ENCODE measurements at places on chromosomes 12 and 14.

DNA sequence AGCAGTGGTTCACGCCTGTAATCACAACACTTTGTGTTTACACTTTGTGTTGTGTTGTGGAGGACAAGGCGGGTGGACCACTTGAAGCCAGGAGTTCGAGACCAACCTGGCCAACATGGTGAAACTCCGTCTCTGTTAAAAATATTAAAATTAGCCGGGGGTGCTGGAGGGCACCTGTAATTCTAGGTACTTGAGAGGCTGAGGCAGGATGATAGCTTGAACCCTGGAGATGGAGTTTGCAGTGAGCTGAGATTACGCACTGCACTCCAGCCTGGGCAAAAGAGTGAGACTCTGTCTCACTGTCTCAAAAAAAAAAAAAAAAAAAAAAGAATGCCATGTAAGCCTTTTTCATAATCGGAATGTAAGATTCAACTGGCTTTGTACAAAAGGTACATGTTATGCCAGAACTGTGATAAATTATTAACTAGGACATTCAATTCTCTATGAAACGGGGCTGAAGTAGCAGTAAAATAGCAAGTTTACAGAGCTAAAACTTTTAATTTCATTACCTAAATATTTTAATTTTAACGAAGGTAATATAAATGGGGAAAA, 13.9 kb upstream of the PITPNM2 start:
- DNase-seq: no peak

- no peak for DNase-seq
Measured at GRCh38 chr12:132355742-132356681, 26.6 kb upstream of the GALNT9 start.

- DNase-seq: no peak
Measured at GRCh38 chr12:89597770-89598169, 71.9 kb upstream of the POC1B start.

DNA sequence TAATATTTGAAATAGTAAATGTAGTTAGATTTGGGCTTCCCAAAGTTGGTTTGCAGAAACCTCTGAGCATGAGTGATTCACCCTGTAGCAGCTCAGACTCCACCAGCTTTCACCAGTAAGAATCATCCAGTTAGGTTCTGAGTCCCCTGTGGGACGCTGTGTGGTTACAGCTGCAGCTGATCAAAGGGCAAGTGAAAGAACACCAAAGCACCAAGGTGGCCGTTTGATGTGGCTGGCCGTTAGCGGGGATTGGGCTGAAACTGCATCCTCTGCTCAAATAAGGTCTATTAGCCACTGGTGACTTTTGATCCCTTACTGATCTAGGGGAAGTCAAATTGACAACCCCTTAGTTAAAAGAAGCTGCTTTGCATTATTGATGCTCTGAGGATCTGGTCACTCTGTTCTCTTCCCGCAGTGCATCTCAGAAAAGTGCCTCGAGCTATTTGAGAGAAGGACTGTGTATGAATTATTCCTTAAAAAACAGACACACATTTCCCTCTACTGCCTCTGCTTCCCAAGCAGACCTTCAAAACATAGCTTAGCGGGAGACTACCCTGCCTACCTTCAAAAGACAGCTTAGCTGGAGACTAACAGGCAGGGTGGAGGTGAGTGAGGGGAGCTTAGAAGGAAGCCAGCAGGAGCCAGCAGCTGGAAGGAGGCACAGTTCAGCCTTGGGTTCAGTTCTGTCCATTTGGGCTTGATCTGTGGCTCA, 3.7 kb downstream of the ABHD12B start:
- DNase-seq: peak; percentile 15

GRCh38 chr12:57127726-57128518, at the start of gene LRP1:
Gene LRP1, plus strand, starts transcription at chr12:57128483. Its CDS starts 482 bp downstream, at chr12:57128965.
- DNase-seq: peak; percentile 71

DNA sequence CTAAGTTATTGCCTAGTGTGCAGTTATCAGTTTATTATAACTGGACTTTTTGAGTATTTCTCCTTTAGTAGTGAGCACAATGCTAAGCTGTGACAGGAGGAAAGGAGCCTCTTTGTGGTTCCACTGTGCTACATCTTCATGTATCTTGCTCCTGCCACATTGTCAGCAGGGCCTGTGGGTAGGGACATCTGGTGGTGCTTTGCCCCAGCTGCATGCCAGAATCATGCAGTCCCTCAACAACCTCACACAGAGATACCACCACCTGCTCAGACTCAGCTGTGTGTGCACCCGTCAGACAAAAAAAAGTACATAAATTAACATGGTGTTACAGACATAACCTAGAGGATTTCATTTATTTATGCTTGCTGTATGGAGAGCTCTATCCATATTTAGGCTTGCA, 51.1 kb downstream of the MIS18BP1 start:
- no peak for DNase-seq

DNA sequence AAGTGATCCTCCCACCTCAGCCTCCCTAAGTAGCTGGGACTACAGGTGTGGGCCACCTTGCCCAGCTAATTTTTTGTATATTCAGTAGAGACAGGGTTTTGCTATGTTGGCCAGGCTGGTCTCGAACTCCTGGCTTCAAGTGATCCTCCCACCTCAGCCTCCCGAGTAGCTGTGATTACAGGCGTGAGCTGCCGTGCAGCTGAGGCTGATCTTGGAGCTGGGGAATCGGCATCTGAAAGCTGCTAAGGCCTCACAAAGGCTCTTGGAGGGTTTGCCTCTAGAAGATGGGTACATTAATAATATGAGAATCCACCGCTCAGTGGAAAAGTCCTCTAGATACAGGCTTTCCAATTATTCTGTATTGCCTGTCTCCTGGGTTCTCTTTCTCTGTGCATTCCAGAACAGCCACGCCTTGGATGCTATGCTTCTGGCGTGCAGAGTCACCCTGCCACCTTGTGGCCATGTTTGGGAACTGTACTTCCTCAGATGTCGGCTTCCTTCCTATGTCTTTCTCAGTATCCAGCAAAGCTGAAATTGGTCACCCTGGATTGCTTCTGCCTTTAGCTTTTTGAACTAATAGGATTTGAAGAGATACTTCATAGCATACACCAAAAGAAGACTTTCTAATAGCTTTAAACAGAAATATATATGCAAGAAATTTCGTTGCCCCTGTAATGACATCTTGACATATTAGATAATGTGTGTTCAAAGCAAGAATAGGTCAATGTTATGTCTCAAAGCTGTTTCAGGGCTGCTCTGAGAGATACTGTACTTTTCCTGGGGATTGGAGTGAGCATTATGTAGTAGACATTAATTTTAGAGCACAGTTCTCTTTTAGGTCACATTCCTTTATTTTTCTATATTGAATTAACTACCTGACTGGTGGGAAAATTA, 75.4 kb downstream of the SNAPC1 start:
- DNase-seq: peak; percentile 53

GRCh38 chr14:103483600-103483999, 39.0 kb downstream of the CKB start:
- no peak for DNase-seq

GRCh38 chr12:39332661-39333175, 110.2 kb downstream of the KIF21A start:
- no peak for DNase-seq

DNA sequence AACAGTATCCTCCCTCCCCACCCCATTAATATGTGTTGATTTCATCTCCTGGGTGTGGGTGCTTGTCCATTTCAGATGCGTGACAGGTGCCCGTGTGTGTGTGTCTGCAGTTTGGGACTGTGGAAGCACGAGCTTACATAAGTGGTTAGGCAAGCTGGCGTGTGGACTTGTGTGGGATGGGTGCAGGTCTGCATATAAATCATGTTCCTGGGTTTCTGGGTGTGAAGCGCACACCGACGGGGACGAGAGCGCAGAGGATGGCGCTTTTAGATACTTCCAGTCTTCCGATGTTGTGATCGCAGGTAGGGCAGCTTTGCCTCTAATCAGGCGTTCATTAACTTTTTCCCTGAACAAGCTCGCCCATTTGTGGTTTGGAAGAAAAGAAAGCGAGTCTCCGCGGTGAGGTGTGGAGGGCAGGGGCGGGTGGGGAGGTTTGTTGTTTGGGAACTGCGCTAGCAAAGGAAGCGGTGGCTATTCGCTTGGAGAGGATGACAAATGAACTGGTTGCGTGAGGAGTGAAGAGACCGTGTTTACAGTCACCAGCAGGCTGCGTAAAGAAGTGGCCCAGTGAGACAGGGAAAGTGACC, 865 bp downstream of the RGS6 start:
- DNase-seq: no peak

DNA sequence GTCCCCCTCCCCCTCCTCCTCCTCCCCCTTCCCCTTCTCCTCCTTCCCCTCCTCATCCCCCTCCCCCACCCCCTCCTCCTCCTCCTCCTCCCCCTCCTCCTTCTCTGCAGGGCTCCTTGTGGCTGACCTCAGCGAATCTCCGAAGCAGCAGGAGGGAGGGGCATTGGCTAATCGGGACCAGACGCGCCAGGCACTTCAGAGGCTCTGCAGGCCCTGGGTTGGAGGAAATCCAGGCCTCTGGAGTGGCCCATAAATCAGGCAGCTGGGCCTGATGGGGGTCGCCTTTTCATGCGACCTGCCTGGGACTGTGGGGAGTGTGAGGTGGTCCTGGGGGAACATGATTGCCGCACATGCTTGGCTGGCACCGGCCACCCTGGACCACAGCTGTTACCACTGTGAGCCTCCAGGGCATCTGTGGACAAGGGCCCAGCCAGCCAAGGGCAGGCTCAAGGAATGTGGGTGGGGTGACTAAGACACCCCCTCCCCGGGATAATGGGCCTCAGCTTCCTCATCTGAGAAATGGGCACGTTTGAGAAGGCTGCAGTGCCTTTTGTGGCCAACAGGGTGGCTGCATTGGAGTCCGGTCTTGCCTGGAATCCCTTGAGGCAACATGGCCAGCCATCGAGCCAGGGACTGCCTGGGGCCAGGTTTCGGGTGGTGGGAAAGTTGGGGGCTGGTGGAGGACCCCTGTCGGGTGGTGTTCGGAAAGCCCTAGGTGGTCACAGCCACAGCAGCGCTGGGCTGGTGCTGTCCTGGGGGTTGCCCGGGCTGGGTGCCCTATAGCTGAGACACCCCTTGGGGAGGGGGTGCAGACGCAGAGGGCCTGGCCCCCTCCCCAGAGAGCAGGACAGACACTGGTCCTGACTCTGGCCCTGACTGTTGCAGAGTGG, 12.0 kb downstream of the KIF26A start:
- no peak for DNase-seq

DNA sequence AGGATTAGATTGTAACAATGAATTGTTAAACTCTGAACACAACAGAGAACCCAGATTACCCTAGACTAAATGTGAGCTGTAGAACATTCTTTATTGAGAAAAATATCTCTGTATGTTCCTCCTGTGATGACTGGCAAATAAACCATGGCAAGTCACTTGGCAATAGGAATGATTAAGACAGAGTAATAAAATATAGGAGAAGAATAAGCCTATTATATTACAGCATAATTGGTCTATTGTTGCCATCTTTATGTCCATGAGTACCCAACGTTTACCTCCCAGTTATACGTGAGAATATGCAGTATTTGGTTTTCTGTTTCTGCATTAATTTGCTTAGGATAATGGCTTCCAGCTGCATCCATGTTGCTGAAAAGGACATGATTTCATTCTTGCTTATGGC, 211.2 kb upstream of the AVPR1A start:
- no peak for DNase-seq

- DNase-seq: no peak
Measured at GRCh38 chr12:130017591-130018449, 114.0 kb upstream of the TMEM132D start.

DNA sequence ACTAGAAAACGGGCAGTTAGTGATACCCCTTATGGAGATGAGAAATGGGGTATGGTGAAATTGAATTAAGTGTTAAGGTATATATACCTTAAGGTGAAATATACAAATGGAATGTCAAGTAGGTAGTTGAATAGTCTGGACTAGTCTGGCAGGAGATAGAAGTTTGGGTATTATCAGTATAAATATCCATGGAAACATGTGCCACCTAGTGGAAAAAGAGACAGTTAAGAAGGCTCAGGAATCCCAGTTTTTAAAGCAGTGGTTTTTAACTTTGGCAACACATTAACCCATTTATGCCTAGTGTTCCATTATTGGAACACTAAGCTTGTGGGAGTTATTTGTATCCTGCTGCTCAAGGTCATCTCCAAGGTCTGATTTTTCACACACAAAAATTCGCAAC, 38.6 kb upstream of the TPH2 start:
- DNase-seq: no peak

- DNase-seq: no peak
Measured at GRCh38 chr14:81235096-81235495, 14.3 kb upstream of the GTF2A1 start.

GRCh38 chr12:93027041-93027440, 97.9 kb upstream of the EEA1 start:
- no peak for DNase-seq

DNA sequence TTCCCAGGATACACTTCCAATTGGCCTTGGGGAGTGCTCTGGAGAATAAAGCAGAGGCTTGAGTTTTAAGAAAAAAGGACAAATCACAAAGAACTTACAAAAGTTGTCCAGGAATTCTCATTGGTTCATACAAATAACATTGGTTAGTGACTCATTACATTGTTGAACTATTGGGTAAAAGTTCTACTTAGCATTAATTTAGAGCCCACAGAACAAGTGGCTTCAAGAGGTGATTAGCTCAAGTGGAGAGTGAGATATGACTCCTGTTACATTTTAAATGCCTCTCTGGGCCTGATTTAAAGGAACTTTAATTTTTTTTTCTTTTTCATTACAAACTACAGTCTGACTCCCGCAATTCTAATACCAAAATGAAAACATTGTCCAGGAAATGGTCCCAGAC, 72.9 kb downstream of the ASCL4 start:
- DNase-seq: no peak

GRCh38 chr14:85915711-85916110, 385.8 kb downstream of the FLRT2 start:
- no peak for DNase-seq

- DNase-seq: no peak
Measured at GRCh38 chr14:51039252-51039651, 55.7 kb downstream of the TRIM9 start.

- no peak for DNase-seq
Measured at GRCh38 chr12:55771736-55772135, 28.8 kb downstream of the GDF11 start.

DNA sequence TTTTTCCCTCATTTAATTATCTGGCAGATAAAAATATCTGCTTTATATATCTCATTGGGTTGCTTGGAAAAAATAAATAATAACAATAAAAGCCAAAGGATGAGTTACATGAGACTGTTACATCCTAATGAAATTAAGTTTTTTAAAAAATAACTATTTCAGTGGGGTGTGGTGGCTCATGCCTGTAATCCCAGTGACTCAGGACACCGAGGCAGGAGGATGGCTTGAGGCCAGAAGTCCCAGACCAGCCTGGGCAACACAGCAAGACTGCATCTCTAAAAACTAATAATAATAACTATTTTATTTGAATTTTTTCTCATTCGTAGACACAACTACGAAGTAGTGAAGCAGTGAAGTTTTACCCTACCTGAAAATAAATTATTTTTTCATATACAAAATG, 103.3 kb downstream of the BCAT1 start:
- no peak for DNase-seq

DNA sequence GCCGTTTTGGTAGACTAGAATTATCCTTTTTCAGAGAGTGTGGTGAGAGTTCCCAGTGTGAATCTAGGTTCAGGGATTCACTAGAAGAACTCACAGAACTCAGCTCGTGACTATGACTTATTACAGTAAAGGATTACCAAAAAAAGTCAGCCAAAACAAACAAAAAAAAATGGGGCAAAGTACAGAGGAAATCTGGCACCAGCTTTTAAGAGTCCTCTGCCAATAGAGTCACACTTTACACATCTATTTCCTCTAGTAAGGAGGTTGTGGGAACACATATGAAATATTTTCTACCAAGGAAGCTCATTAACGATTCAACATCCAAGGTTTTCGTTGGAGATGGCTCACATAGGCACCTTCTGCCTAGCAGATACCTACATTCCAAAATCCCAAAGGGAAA, 28.2 kb downstream of the TSPAN19 start:
- no peak for DNase-seq

All from stimulated activated CD4-positive, alpha-beta T cell treated with anti-CD3 and anti-CD28 coated beads, TNF-alpha, amount 100 ng/mL, for 1 hour (primary cell).